ENCODE measurements at places on chromosomes 4 and X. TPM values are rescaled to one million over a fixed set of nuclear protein-coding genes. Genes with fewer than 3 reads are reported as not detected.
A peak's percentile ranks its signal among the peaks of the same experiment; 100 is the strongest.

DNA sequence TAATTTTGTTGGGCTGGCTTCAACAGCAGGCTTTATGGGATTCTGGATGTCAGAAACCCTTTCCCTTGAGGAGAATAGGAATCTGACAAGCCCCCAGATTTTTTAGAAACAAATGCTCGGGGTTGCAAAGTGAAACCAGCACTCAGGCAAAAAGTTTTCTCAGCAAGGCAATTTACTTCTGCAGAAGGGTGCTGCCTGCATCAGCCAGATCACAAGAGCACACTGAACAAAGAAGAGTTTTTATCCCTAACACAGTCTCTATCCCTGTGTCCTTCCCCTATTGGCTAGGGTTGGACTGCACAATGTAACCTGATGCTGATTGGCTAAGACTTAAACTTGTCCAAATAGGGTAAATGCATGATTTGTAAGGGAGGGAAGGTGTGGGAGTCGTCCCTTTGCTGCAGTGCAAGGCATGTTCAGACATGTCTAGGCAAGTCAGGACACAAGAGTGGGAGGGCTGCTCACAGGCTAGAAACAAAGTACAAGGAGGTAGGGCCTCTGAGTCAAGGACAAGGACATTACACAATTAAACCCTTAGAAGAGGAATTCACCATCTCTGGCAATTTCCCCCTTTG, 175.8 kb downstream of the CCNG2 start:
- no peaks in the 10 kb centered on the region for H3K4me1 ChIP-seq
- H3K27ac ChIP-seq = no peak overlapping the region
- DNase-seq = no peak
- H3K27me3 ChIP-seq = peaks cover 4% of the 10 kb centered on the region

DNA sequence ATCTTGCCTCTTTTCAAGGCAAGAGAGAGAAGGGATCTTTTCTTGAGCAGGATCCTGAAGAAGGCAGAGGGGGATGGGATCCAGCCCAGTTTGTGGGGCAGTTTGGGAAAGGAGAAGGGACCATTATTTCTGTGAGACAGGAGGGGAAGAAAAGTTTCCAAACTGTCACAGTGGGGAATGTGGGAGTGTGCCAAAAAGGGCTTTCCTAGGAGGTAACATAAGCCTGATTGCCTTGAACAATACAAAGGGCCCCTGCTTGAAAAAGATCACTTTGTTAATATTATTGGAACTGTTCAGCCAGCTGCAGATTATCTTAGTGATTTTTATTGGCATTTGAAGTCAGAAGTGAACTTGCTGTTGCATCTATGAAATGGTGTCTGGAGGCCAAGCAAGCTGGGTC, 55.2 kb downstream of the MTM1 start:
- H3K27me3 ChIP-seq = peaks cover 2% of the 10 kb centered on the region
- no peak overlapping the region for H3K4me3 ChIP-seq
- H3K27ac ChIP-seq = no peak overlapping the region
- DNase-seq = no peak
- peaks cover 40% of the 10 kb centered on the region for H3K4me1 ChIP-seq

GRCh38 chrX:2340991-2341390, 159.8 kb downstream of the DHRSX start:
- no peak for DNase-seq
- peaks cover 3% of the 10 kb centered on the region for H3K27me3 ChIP-seq
- no peak overlapping the region for H3K27ac ChIP-seq
- H3K4me1 ChIP-seq = no peaks in the 10 kb centered on the region
- H3K36me3 ChIP-seq = peaks cover 31% of the 10 kb centered on the region

GRCh38 chrX:70129816-70130215, 3.4 kb upstream of the IGBP1 start:
- no peak for DNase-seq
- no peak overlapping the region for H3K4me3 ChIP-seq
- no peaks in the 10 kb centered on the region for H3K36me3 ChIP-seq
- H3K27me3 ChIP-seq = peaks cover 7% of the 10 kb centered on the region
- H3K27ac ChIP-seq = no peak overlapping the region

GRCh38 chrX:136608295-136608933, 39.5 kb upstream of the CD40LG start:
- H3K4me1 ChIP-seq = no peaks in the 10 kb centered on the region
- H3K27me3 ChIP-seq = no peaks in the 10 kb centered on the region
- no peak overlapping the region for H3K27ac ChIP-seq
- DNase-seq = peak; percentile 3

GRCh38 chrX:133636009-133636408, 220.7 kb upstream of the GPC4 start:
- no peak overlapping the region for H3K4me3 ChIP-seq
- H3K27me3 ChIP-seq = no peaks in the 10 kb centered on the region
- no peaks in the 10 kb centered on the region for H3K36me3 ChIP-seq
- no peak for DNase-seq
- H3K27ac ChIP-seq = no peak overlapping the region

DNA sequence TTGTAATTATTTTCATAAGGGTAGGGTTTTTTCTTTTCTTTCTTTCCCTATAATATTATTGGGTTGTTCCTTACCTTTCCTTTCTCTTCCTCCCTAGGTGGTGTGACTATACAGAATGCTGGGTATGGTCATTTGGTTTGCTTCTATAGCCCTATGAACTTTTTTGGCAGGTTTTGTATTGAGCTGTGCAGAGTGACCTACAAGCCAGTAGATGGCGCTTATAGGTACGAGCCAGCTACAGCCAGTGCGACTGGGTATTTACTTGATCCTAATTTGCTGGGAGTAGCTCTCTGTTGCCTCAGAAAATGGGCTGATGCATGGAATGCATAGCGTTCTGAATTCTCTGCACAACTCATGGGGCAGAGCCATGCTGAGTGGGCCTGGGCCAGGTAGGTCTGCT, 423.3 kb downstream of the MAGEE1 start:
- H3K27me3 ChIP-seq = peaks cover 2% of the 10 kb centered on the region
- H3K36me3 ChIP-seq = peaks cover 3% of the 10 kb centered on the region
- no peak overlapping the region for H3K4me3 ChIP-seq
- H3K4me1 ChIP-seq = no peaks in the 10 kb centered on the region
- H3K27ac ChIP-seq = no peak overlapping the region

GRCh38 chr4:39032218-39033085, at the start of gene TMEM156:
Gene TMEM156, minus strand, starts transcription at chr4:39032409. Its CDS starts 96 bp downstream, at chr4:39032313.
- DNase-seq = no peak

- no peak overlapping the region for H3K27ac ChIP-seq
- H3K4me1 ChIP-seq = no peaks in the 10 kb centered on the region
- no peak for DNase-seq
- no peaks in the 10 kb centered on the region for H3K36me3 ChIP-seq
- H3K27me3 ChIP-seq = no peaks in the 10 kb centered on the region
These were observed 1884.7 kb upstream of the PCDH7 start for GRCh38 chr4:28835501-28835900.

DNA sequence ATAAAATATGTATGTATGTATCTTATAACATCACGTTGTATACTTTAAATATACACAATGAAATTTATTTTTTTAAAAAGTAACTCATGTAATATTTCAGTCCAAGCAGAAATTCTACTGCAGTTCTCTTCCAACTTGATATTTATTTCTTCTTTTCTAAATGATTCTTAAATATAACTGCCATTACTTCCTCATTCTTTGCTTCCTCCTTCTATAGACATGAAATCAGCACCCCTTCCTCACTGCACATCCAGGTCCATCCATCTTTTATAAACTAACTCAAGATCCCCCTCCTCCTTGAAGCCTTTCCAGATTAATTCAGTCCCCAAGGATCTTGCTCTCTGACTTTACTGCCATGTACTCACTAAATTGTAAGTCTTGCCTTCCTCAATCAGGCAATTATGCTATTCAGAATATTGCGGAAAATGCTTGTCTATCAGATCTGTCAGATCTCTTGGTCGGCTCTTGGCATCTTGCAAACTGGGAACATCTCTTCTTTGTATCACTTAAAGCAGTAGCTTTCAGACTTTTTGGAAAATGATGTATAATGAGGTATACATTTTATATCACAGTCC, 3.7 kb downstream of the GPRIN3 start:
- peaks cover 20% of the 10 kb centered on the region for H3K4me1 ChIP-seq
- H3K27me3 ChIP-seq = peaks cover 11% of the 10 kb centered on the region
- H3K27ac ChIP-seq = no peak overlapping the region
- DNase-seq = no peak
- H3K4me3 ChIP-seq = no peak overlapping the region

DNA sequence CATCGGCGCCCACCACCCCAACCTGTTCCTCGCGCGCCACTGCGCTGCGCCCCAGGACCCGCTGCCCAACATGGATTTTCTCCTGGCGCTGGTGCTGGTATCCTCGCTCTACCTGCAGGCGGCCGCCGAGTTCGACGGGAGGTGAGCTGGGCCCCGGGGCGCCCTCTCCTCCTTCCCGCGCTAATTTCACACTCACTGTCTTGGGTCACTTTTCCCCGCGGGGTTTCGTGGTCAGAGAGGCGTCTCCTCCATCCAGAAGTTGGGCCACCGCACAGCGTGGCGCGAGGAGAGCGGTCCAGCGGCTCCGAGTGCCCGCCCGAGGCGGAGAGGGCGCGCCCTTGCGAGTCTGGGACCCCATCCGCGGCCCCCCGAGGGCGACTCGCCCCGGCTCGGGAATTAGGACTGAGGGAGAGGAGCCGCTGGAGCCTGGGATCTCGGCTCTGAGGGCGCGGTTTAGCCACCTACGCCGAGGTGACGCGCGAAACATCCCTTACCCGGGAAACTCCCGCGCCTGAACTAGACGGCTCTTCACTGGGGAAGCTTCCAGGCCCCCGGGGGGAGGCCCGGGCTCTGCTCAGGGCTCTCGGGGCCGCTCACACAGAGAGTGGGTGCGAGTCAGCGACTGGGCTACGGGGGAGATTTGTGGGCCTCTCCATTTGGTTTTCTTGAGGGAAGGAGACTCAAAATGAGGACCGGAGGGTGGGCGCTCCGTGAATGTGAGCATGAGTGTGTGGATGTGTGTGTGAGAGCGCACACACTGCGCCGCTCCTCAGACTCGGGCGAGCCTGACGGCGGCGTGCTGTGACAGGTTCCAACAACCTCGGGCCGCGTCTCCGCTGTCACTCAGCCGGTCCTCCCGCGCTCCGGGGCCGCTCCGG, 551 bp downstream of the NPNT start:
- H3K4me1 ChIP-seq = peaks cover 4% of the 10 kb centered on the region
- H3K4me3 ChIP-seq = peak overlapping the region; percentile 47
- H3K27ac ChIP-seq = no peak overlapping the region
- H3K27me3 ChIP-seq = peaks cover 21% of the 10 kb centered on the region
- DNase-seq = peak; percentile 33
- no peaks in the 10 kb centered on the region for H3K36me3 ChIP-seq

- peaks cover 17% of the 10 kb centered on the region for H3K27me3 ChIP-seq
- H3K36me3 ChIP-seq = peaks cover 3% of the 10 kb centered on the region
- peaks cover 2% of the 10 kb centered on the region for H3K4me1 ChIP-seq
- H3K4me3 ChIP-seq = no peak overlapping the region
These were observed 15.6 kb downstream of the IL3RA start for GRCh38 chrX:1351981-1352714.

DNA sequence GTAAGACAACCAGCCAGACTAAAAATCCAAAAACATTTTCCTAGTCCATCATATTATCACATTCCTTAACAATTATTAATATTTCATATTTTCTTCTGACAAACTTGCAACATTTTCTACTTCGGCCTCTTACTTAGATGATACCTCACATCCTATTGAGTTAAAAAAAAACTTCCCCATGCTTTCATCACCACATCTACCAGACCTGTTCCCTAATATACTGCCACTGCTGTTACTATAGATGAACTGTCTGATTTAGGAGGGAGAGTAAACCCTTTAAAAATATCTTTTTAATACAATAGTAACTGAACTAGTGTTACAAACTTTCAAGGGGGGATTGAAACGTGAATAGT, 1.5 kb downstream of the FAM200B start:
- peaks cover 12% of the 10 kb centered on the region for H3K36me3 ChIP-seq
- peak overlapping the region; percentile 99 for H3K4me3 ChIP-seq
- DNase-seq = no peak
- peaks cover 8% of the 10 kb centered on the region for H3K27me3 ChIP-seq

GRCh38 chr4:37758226-37758625, 68.3 kb upstream of the PGM2 start:
- H3K36me3 ChIP-seq = no peaks in the 10 kb centered on the region
- no peak overlapping the region for H3K27ac ChIP-seq
- no peak for DNase-seq
- no peaks in the 10 kb centered on the region for H3K4me1 ChIP-seq

DNA sequence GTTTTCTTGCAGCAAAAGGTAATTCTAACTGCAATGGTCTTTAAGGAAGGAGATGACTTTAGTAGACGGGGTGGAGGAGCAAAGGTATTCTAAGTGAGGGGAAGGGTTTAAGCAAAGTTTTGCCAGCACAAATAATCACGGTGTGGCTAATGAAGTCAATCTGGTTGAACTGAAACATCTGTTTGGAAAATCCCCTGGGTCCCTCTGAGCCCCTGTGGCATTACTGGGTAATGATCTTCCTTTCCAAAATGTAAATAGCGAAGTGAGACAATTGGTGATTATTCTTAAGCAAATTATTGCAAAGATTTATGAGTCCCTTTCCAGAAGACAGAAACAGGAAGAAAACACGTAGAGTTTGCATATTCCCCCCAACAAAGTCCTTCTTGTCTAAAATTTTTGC, 47.2 kb downstream of the FGFBP1 start:
- no peak overlapping the region for H3K27ac ChIP-seq

- H3K4me3 ChIP-seq = no peak overlapping the region
- peaks cover 53% of the 10 kb centered on the region for H3K4me1 ChIP-seq
- peaks cover 2% of the 10 kb centered on the region for H3K27me3 ChIP-seq
- no peaks in the 10 kb centered on the region for H3K36me3 ChIP-seq
These were observed 734.6 kb upstream of the TENM3 start for GRCh38 chr4:181508601-181509000.

- peaks cover 12% of the 10 kb centered on the region for H3K4me1 ChIP-seq
- no peak for DNase-seq
- H3K36me3 ChIP-seq = peaks cover 4% of the 10 kb centered on the region
- H3K4me3 ChIP-seq = no peak overlapping the region
- no peak overlapping the region for H3K27ac ChIP-seq
These were observed 228.1 kb downstream of the CBR4 start for GRCh38 chr4:168781926-168782325.

GRCh38 chrX:48966796-48967579, 4.7 kb downstream of the KCND1 start:
- no peak overlapping the region for H3K27ac ChIP-seq
- no peak overlapping the region for H3K4me3 ChIP-seq
- no peaks in the 10 kb centered on the region for H3K4me1 ChIP-seq
- H3K36me3 ChIP-seq = peaks cover 3% of the 10 kb centered on the region

- H3K4me3 ChIP-seq = no peak overlapping the region
- no peaks in the 10 kb centered on the region for H3K36me3 ChIP-seq
- peaks cover 26% of the 10 kb centered on the region for H3K4me1 ChIP-seq
- H3K27me3 ChIP-seq = no peaks in the 10 kb centered on the region
These were observed 9.0 kb downstream of the RAB9A start for GRCh38 chrX:13697976-13698375.

- no peak overlapping the region for H3K4me3 ChIP-seq
- no peaks in the 10 kb centered on the region for H3K36me3 ChIP-seq
- DNase-seq = no peak
- no peak overlapping the region for H3K27ac ChIP-seq
- peaks cover 11% of the 10 kb centered on the region for H3K4me1 ChIP-seq
These were observed 5.5 kb downstream of the USO1 start for GRCh38 chr4:75729836-75730235.

- H3K36me3 ChIP-seq = peaks cover 12% of the 10 kb centered on the region
- no peaks in the 10 kb centered on the region for H3K27me3 ChIP-seq
- H3K4me3 ChIP-seq = no peak overlapping the region
- no peak overlapping the region for H3K27ac ChIP-seq
- no peak for DNase-seq
These were observed 94.6 kb upstream of the FTHL17 start for GRCh38 chrX:31166416-31166815.

PFKFB1 gene
- total RNA-seq = 0.49 TPM

TLR10 gene
- total RNA-seq = not detected

CHRDL1 gene
- total RNA-seq = 0.28 TPM

YIPF7 gene
- total RNA-seq = not detected

PITX2 gene
- 11.9 TPM for total RNA-seq

FREM3 gene
- 0.56 TPM for total RNA-seq

CSN1S1 gene
- total RNA-seq = not detected

GPC4 gene
- 15.6 TPM for total RNA-seq

PRKG2 gene
- total RNA-seq = 0.72 TPM

MAGEA9B gene
- total RNA-seq = not detected

FOXR2 gene
- not detected for total RNA-seq

USP26 gene
- not detected for total RNA-seq

BRS3 gene
- total RNA-seq = not detected
